Left ventricle myocardium inferior (tissue), 1 donor: ENCODE measurements at places on chromosomes 12 and 14. TPM values are rescaled to one million over a fixed set of nuclear protein-coding genes. Genes with fewer than 3 reads are reported as not detected.
A peak's percentile ranks its signal among the peaks of the same experiment; 100 is the strongest.

DNA sequence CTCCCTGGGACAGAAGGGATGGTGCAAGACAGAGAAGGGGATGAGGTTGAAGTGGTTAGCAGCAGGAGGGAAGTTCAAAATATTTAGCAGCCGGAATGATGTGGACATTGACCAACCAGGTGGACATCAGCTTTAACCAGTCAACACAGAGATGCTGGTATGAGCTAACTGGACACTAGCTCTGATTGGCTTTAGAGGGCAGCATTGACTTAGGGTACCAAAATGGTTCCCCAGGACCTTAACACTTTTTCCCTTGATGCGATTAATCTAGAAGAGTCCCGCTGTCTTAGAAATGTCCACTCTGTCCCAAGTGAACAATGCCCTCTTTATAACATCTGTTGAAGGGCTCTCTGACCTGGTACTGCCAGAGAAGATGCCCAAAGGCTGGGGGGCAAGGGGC, 134.0 kb upstream of the GSC start:
- H3K27ac ChIP-seq, result no peak overlapping the region
- no peak overlapping the region for H3K4me3 ChIP-seq
- no peaks in the 10 kb centered on the region for H3K36me3 ChIP-seq
- H3K4me1 ChIP-seq, result no peaks in the 10 kb centered on the region
- no peak for DNase-seq

ABCB9 gene
- 1.6 TPM for total RNA-seq

- no peaks in the 10 kb centered on the region for H3K36me3 ChIP-seq
- no peak overlapping the region for H3K4me3 ChIP-seq
- H3K4me1 ChIP-seq, result no peaks in the 10 kb centered on the region
Measured at GRCh38 chr12:16454481-16454880, 107.0 kb downstream of the MGST1 start.

GRCh38 chr12:3279415-3279780, 202.2 kb downstream of the TSPAN9 start:
- no peak for DNase-seq
- H3K27me3 ChIP-seq, result no peaks in the 10 kb centered on the region
- H3K27ac ChIP-seq, result peak overlapping the region; percentile 5
- H3K4me3 ChIP-seq, result no peak overlapping the region
- peaks cover 59% of the 10 kb centered on the region for H3K36me3 ChIP-seq
- H3K4me1 ChIP-seq, result peaks cover 76% of the 10 kb centered on the region

PDE6H gene
- not detected for total RNA-seq

GRCh38 chr12:118625050-118625675, 248.8 kb downstream of the SUDS3 start:
- no peaks in the 10 kb centered on the region for H3K27me3 ChIP-seq
- H3K27ac ChIP-seq, result no peak overlapping the region
- H3K4me1 ChIP-seq, result no peaks in the 10 kb centered on the region
- no peak overlapping the region for H3K4me3 ChIP-seq
- no peaks in the 10 kb centered on the region for H3K36me3 ChIP-seq

DNA sequence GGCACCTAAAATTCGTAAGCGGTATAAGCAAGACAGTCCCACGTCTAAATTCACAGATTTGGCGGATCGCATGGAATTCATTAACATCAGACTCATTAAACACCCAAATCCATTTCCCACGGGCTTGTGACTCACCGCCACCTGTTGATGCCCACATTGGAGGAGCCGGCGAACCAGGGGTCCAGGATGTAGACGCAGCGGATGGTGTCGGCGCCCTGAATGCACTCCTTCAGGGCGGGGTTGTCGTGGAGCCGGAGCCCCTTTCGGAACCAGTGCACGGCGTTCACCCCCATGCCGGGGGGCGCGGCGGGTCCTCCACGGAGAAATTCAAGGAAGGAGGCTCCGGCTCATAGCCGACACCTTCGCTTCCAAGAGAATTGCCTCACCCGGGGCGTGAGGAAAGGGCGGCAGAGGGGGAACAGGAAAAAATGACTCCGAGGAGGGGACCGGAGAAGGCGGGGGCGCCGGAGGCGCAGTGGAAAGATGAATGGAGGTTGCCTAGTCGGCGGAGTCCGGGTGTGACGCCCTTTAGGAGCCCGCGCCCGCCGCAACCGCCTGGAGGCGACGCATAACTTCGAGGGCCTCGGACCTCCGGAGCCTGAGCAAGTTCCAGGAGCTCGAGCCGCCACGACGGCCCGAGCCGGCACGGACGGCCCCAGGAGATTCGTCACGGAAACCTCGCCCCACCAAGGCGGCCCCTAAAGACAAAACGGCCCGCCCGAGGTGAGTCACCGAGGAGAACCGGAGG, 506 bp downstream of the CRY1 start:
- H3K4me1 ChIP-seq, result peaks cover 41% of the 10 kb centered on the region
- peak overlapping the region; percentile 94 for H3K4me3 ChIP-seq
- H3K27me3 ChIP-seq, result no peaks in the 10 kb centered on the region
- no peaks in the 10 kb centered on the region for H3K36me3 ChIP-seq
- H3K27ac ChIP-seq, result peak overlapping the region; percentile 92

MGST1 gene
- 15.2 TPM for total RNA-seq

DNA sequence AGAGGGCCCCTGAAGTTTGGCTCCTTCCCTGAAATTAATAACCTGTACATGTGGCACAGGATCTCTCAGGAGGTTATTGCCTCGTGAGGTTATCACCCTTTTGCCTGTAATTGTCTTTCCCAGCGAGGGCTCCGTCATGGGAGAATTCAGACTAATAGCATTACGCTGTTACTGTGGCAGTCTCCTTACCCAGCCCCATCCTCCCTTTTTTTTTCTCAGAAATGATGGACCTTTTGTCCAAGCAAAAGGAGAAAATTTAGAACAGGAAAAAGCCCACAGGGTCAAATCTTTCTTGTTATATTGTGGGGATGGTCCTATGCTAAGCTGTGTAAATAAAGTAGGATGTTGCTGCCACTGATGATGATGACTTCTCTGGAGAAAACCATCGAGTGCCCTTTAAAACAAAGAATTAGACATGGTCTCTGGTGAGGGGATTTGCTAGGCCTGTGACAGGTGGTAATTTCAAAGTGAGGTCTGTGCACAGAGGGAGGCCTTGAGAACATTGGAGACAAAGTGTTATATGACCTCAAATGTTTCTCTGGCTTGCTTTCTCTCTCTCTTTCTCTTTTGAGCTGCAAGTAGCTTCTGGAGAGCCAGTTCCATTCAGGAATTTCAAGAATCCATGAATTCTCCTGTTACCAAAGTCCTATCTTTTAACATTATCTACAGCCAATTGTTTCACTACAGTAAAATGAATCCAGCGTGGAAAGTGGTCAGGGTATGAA, 357.2 kb downstream of the BMP4 start:
- H3K27me3 ChIP-seq, result no peaks in the 10 kb centered on the region
- no peaks in the 10 kb centered on the region for H3K36me3 ChIP-seq
- no peak for DNase-seq
- H3K27ac ChIP-seq, result no peak overlapping the region
- no peak overlapping the region for H3K4me3 ChIP-seq

SPX gene
- 16.5 TPM for total RNA-seq

DNA sequence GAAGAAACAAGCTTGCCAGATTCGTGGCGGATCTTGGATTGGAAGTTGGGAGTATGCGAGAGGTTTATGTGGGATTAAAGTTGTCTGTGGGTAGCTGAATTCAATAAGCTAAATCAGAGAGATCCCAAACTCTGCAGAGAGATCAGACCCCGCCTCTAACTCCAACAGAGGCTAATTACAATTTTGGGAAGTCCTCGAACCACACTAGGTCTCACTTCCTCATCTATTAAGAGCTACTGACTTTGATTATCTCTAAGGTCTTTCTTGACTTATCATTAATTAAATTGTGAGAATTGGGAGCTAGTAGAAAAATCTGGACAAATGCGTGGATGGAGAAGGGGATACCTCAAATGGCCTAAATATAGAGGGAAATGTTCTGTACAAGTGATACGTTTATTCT, 9.1 kb downstream of the NTF3 start:
- H3K36me3 ChIP-seq, result no peaks in the 10 kb centered on the region
- H3K27me3 ChIP-seq, result peaks cover 15% of the 10 kb centered on the region
- H3K4me1 ChIP-seq, result peaks cover 64% of the 10 kb centered on the region
- H3K4me3 ChIP-seq, result no peak overlapping the region
- no peak for DNase-seq

- no peak for DNase-seq
- no peaks in the 10 kb centered on the region for H3K27me3 ChIP-seq
- H3K4me3 ChIP-seq, result no peak overlapping the region
- peaks cover 26% of the 10 kb centered on the region for H3K4me1 ChIP-seq
- H3K27ac ChIP-seq, result no peak overlapping the region
- H3K36me3 ChIP-seq, result peaks cover 29% of the 10 kb centered on the region
Measured at GRCh38 chr14:36315159-36315853, 5.1 kb downstream of the MBIP start.

DNA sequence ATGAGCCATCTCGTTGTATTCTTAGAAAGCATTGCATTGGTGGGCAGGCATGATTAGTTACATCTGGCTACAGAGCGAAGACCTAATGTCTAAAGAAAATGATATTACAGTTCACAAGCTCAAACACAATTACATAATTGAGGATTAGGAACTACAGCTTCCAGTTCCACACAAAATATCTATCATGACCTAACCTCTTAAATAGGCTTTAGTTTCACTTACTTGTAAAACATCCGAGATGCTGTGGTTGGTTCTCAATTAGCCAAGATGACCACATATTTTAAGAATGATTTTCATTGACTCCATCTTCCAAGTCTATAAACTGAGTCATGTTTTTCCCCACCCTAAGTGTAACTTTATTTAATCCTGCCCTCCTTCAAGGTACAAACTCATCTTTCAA, 69.5 kb downstream of the LRIG3 start:
- no peaks in the 10 kb centered on the region for H3K27me3 ChIP-seq
- no peak for DNase-seq
- no peak overlapping the region for H3K4me3 ChIP-seq
- no peaks in the 10 kb centered on the region for H3K36me3 ChIP-seq
- no peaks in the 10 kb centered on the region for H3K4me1 ChIP-seq
- no peak overlapping the region for H3K27ac ChIP-seq

DNA sequence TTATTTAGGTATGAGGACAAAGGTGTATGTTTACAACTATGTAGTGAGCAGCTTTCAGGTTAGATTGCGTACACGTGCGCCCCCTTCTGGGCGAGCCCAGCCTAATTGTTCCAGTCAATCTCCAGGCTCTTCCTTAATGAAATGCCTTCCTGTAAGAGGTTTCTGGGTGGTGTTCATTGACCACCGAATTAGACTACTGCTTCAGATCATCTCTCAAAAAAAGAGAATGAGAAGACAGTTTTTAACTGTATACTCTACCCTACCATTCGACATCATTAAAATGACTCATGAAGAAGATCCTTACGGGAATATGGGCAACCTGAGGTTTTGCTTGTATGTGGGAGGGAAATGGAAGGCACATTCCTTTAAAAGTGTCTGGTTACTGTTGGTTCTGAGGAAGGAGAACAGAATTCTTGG, 2.1 kb downstream of the LUM start:
- H3K4me3 ChIP-seq, result peak overlapping the region; percentile 53
- peak overlapping the region; percentile 62 for H3K27ac ChIP-seq
- no peaks in the 10 kb centered on the region for H3K27me3 ChIP-seq
- DNase-seq, result peak; percentile 81
- no peaks in the 10 kb centered on the region for H3K36me3 ChIP-seq

DNA sequence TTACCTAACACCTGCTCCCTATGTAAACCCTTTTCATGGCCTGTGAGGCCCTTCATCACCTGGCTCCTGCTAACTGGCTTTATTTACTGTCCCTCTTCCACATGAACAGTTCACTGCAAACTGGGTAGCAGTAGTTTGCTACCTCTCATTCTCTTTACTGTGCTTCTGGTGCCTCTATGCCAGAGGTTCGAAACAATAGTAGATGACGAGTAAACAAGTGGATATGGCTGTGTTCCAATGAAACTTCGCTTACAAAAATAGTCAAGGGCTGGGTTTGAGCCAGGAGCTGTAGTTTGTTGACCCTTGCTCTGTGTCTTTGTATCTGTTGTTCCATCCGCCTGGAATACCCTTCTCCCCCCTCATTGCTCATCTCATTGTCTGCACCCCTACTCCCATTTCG, 233.6 kb upstream of the RMST start:
- H3K36me3 ChIP-seq, result no peaks in the 10 kb centered on the region
- H3K4me1 ChIP-seq, result no peaks in the 10 kb centered on the region

OAS2 gene
- total RNA-seq, result 4.8 TPM

DNA sequence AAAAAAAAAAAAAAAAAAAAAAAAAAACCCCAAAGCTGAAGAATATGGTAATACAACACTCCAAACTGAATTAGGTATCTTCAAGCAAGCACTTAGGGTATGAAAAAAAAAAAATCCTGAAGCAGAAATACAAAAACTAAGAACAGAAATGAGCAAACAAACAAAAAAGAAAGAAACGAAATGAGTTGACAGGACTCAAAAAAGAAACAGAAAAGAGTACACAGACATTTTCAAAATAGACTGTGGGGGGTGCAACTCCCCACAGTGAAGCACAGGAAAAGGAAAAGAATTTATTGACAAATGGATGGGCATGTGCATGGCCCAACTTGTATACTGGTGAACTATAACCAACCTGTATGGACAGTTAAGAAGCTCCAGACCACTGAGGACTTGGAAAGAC, 24.6 kb downstream of the RPS6KA5 start:
- no peaks in the 10 kb centered on the region for H3K27me3 ChIP-seq
- H3K27ac ChIP-seq, result no peak overlapping the region
- H3K4me3 ChIP-seq, result no peak overlapping the region
- no peak for DNase-seq

- H3K27ac ChIP-seq, result no peak overlapping the region
- H3K36me3 ChIP-seq, result no peaks in the 10 kb centered on the region
- peaks cover 34% of the 10 kb centered on the region for H3K4me1 ChIP-seq
- no peaks in the 10 kb centered on the region for H3K27me3 ChIP-seq
- H3K4me3 ChIP-seq, result no peak overlapping the region
Measured at GRCh38 chr12:104054681-104055346, 4.8 kb upstream of the GLT8D2 start.

MAP3K12 gene
- total RNA-seq, result 4.8 TPM

DNA sequence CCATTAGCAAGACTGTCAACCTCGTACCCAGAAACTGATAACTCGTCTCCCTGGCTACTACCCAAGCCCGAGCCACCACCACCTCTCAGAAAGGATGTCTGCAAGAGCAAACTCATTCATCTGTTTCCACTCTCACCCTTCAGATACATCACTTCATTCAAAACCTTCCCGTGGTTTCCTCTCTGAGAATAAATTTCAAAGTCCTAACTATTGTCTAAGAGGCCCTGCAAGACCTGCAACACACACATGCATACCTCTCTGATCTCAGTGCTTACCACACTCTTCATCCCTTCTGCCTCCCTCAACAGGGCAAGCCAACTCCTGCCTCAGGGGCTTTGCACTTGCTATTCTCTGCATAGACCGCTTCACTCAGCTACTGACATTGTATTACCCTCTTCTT, 40.6 kb downstream of the PPP1R13B start:
- no peak for DNase-seq
- H3K27me3 ChIP-seq, result no peaks in the 10 kb centered on the region
- no peak overlapping the region for H3K4me3 ChIP-seq
- H3K27ac ChIP-seq, result peak overlapping the region; percentile 45

GRCh38 chr14:53180272-53181221, 27.4 kb upstream of the DDHD1 start:
- DNase-seq, result no peak
- no peaks in the 10 kb centered on the region for H3K27me3 ChIP-seq
- peaks cover 5% of the 10 kb centered on the region for H3K4me1 ChIP-seq
- H3K27ac ChIP-seq, result no peak overlapping the region
- H3K36me3 ChIP-seq, result no peaks in the 10 kb centered on the region

DNA sequence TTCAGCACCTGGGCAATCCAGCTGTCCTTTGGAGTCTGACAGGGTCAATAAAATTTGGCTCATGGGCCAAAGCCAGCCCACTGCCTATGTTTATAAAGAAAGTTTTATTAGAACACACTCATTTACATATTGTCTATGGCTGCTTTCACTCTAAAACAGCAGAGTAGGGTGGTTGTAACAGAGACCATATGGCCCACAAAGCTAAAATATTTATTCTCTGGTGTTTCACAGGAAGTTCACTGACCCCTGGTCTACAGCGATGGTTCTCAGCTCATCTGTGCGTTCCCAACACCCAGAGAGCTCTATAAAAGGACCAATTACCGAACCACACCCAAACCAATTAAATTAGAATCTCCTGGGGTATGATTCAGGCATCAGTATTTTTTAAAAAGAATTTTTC, 37.7 kb upstream of the RTRAF start:
- no peak overlapping the region for H3K27ac ChIP-seq
- peaks cover 12% of the 10 kb centered on the region for H3K4me1 ChIP-seq
